ENCODE measurements at places on chromosomes 5 and 9.

DNA sequence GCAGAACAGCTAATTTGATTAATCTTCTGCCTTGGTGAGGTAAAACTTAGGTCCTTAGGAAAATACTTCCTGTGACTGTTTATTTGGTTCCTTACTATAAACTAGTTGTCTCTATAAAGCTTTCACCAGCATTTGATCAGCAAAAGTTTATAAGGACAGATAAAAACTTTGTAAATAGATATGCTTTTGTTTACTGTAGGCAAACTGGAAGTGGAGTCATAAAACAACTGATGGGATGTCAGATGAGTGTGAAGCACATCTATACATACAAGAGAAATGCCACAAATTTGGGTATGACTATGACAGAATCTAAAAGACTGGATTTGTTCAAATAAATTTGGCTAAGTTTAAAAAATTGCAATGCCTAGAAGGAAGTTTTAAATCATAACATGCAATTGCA, 5.5 kb downstream of the PTGER4 start:
- DNase-seq: no peak

- DNase-seq: peak; percentile 29
These were observed at the start of gene FGF18 for GRCh38 chr5:171418982-171419687. Gene FGF18, plus strand, starts transcription at chr5:171419647. Its CDS starts 553 bp downstream, at chr5:171420200.

DNA sequence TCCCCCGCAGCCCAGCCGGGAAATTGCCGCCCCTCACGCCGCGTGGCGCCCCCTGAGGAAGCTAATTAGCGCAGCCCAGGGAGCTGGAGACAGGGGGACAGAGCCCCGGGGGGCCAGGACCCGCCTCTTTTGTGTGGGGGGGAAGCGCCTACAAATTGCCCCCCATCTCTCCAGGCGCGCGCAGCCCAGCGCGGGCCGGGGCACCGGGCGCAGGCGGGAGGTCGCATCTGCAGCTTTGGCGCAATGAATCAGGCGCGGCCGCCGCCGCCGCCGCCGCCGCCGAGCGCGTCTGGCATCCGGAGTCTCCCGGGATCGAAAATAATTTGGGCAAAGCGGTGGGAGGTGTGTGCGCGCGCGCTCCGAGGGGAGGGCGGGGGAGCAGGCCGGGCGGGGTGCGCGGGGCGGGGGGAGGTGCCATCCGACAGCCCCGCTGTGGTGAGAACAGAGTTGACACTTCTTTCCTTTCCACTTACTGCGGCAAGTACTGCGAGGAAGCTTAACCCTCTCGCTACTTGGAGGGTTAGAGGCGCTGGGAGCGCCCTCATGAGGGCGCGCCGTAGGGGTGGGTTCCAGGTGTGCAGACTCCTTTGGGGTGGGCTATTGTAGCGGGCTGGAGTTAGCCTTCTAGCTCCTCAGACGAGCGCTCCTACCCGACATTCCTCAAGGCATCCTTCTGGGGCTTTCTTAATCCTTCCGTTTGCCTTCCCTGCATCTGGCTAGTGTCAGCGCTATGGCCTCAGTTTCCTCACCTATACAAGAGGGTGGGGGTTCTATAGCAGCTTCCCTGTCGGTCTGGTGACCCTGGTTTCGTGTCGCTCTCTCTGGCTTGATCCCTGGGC, 63.1 kb downstream of the CXXC5 start:
- DNase-seq: peak; percentile 75

GRCh38 chr9:426976-427375, 212.3 kb downstream of the DOCK8 start:
- no peak for DNase-seq
